Stimulated activated CD8-positive, alpha-beta memory T cell treated with anti-CD3 and anti-CD28 coated beads, Interleukin-15, amount 100 ng/mL, for 24 hours (primary cell): ENCODE measurements at places on chromosomes 6 and 20.

- no peak for DNase-seq
These were observed 57.4 kb upstream of the MPC1 start for GRCh38 chr6:166440106-166440505.

- DNase-seq, result no peak
These were observed 133.7 kb upstream of the GMDS start for GRCh38 chr6:2378891-2379652.

- no peak for DNase-seq
These were observed 17.3 kb downstream of the EEF1E1 start for GRCh38 chr6:8085053-8085511.

GRCh38 chr6:112196306-112196705 is 58.1 kb downstream of the LAMA4 start:
- no peak for DNase-seq

- no peak for DNase-seq
These were observed 81.7 kb downstream of the PERP start for GRCh38 chr6:138025528-138025978.

DNA sequence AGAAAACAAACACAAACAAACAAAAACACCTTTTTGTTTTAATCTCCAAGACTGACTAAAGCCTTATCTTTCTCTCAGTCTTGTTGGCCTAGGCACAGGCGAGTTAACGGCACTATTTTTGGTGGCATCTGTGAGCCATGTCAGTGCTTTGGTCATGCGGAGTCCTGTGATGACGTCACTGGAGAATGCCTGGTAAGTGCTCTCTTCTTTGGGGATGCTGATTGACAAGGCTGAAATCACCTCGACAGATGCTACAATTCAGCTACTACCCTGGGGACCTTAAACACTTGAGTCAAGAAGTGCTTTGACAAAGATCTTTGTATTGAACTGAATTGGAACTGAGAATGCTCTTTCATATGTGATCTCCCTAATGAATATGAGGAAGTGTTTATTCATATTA is 384.1 kb downstream of the LAMA2 start:
- DNase-seq, result no peak

DNA sequence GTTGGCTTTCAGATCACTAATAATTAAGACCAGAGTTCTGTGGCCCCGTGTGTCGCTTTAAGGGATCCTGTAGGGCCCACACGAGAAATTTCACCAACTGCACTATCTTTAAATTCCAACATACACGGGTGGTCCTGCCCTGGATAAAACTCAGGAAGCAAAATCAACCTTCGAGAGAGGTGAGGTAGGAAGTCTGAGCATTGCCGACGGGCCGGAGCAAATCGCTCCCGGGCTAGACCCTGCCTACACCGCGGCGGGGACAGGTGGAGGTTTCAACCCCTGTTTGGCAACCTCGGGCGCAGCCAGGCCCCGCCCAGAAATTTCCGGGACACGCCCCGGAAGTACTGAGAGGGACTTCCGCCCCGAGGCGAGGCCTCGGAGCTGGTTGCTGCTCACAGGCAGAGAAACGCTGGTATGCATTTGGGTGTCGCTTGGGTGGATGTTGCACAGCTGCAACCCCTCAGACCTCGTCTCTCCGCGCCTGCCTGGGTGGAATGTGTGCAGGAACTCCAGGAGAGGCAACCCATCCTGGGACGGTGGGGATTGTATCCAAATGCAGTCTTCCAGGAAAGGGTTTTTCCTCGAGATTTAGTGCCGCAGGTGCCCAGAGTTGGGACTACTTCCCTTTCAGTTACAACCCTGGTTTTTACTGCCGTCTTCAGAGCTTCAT is 19.9 kb downstream of the ZKSCAN8 start:
- DNase-seq, result peak; percentile 81

- no peak for DNase-seq
These were observed 18.2 kb downstream of the RNASET2 start for GRCh38 chr6:166938150-166938549.
